ENCODE measurements at places on chromosomes 13 and 19.

DNA sequence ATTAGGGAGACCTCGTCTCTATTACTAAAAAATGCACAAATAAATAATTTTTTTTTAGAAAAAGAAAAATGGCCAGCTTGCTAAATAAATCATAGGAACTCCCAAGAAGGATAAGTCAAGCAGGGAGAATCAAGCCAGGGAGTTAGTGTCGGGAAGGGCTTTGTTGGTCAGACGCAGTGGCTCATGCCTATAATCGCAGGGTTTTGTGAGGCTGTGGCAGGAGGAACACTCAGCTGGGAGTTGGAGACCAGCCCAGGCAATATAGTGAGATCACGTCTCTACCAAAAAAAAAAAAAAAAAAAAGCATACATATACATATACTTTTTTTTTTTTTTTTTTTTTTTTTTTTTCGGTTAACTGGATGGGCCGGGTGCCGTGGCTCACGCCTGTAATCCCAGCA is 9.0 kb downstream of the NACC1 start:
- DNase-seq = no peak

GRCh38 chr13:70090036-70090723 is 17.4 kb upstream of the ATXN8OS start:
- DNase-seq = no peak

DNA sequence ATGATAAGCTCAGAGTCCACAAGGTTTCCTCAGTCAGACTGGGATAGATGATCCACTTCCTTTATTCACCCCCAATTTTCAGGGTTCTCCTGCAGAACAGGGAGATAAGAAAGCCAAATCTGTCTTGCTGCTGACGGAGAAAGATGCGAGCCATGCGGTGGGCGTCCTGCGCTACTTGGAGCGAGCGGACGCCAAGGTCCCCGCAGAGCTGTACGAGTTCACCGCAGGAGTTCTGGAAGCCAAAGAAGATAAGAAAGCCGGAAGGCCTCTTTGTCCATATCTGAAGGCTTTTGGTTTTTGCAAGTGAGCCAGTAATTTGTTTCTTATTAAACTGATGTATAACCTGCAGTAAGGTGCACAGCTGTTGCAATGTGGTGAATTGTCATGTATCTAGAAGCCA is 66.7 kb downstream of the SLC7A9 start:
- no peak for DNase-seq

DNA sequence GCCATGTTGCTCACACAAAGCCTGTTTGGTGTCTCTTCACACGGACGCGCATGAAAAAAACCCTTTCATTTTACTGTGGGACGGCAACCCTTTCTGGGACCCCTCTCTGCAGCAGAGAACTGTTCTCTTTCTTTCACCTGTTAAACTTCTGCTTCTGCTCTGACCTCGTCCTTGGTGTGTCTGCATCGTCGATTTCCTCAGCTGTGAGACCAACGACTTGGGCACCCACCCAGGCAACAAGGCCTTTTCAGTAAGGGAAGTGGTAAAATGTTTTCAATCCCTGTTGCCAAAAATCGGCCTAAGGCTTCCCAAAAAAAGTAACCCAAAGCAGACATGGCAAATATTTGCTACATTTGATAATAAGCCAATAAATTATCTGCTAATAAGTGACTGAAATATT is 515.3 kb downstream of the IRS2 start:
- DNase-seq = no peak

- DNase-seq = no peak
Measured at GRCh38 chr13:112839356-112840105, 129.5 kb upstream of the MCF2L start.

GRCh38 chr13:41465241-41465847 is 8.0 kb downstream of the RGCC start:
- no peak for DNase-seq

DNA sequence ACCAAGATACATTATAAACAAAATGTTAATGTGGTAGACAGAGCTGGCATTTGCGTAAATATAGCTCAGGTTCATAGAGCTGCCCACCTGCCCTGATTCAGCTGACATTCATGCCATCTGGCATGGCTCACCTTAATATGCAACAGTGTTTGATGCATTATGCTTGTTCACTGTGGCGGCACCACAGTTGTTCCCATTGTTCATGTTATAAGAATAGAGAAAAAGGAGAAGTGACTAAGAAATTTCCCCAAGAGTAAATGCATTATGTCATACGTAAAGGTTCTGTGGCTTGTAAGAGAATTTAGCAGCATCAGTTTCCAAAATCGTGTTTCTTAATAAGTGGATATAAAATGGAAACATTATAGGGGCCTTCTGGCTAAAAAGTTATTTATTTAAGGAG is 4.5 kb downstream of the CCNA1 start:
- DNase-seq = no peak

DNA sequence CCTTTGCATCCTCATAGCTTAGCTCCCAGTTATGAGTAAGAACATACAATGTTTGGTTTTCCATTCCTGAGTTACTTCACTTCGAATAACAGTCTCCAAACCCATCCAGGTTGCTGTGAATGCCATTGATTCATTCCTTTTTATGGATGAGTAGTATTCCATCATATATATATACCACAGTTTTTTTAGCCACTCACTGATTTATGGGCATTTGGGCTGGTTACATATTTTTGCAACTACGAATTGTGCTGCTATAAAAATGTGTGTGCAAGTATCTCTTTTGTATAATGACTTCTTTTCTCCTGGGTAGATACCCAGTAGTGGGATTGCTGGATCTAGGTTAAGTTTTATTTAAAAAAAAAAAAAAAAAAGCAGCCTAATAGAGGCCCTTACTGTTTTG is 14.1 kb downstream of the TNFRSF19 start:
- no peak for DNase-seq

GRCh38 chr19:21900401-21900800 is 64.4 kb upstream of the ZNF43 start:
- DNase-seq = no peak

- no peak for DNase-seq
Measured at GRCh38 chr13:100211016-100211710, 122.3 kb downstream of the PCCA start.

DNA sequence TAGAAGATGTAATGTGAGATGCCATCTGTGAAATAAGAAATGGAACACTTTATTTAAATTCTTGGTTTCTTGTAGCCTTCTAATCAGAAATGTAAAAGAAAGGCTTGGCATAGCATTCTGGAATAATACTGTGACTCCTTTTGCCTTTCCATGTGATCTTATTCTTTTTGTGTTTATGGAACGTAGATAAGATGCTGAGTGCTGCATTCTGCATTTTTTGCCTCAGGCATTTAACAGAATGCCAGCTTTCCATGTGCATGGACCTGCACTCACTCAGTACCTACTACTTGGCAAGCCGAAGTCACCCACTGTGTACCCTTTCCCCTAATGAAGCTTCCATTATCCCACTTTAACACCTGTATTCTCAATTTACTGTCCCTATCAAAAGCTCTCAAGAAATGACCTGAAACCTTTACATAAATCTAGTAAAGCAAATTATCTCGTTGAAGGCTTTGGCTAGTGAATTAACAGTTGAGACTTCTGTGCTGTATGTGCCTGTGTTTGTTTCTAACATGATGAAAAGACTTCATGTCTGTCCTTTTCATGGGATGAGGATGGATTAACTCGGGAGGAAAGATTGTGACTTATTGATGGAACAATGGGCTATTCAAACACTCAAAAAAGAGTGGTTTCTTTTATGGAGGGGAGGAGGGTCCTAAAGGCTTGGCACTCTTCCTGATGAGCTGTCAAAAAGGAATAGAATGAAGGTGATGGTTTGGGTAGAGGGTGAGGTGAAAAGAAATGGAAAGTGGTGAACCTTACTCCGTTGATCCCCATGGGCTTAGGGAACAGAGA is 44.7 kb upstream of the FRY start:
- DNase-seq = no peak

GRCh38 chr19:44093931-44094765 is at the start of gene ZNF224:
TSS of gene ZNF224 (plus strand) at chr19:44094361. CDS start at chr19:44097874, 3,513 bp downstream.
- DNase-seq = peak; percentile 72

DNA sequence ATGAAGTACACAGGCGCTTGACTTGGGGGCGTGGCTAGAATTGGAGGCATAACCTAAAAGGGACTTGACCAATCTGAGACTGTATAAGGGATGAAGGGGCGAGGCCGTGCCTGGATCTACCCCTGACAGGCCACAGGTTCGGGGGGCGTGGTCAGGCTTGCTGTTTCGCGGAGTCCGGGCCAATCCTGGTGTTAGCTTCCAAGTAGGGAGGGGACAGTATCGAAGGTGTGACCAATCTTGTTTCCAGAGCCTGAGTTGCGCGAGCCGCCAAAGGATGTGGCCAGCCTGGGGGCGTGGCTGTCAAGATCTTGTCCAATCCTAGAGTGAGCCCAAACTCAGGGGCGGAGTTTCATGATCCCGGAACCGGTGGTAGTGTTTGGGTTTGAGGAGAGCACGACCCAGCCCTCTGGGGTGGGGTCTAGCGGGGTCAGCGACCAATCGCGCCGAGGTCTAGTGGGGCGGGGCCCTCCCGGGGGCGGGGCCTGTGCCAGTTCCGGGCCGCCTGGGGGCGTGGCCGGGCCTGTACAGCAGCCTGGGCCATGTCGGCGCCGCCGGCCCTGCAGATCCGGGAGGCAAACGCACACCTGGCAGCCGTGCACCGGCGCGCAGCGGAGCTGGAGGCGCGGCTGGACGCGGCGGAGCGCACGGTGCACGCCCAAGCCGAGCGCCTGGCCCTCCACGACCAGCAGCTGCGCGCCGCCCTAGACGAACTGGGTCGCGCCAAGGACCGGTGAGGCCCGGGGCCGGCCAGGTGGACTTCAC is at the start of gene VMAC:
Gene VMAC (plus strand): TSS at position 521 of the 762 bp plus-strand sequence. CDS start 19 bp downstream, at position 540.
- DNase-seq = peak; percentile 98

DNA sequence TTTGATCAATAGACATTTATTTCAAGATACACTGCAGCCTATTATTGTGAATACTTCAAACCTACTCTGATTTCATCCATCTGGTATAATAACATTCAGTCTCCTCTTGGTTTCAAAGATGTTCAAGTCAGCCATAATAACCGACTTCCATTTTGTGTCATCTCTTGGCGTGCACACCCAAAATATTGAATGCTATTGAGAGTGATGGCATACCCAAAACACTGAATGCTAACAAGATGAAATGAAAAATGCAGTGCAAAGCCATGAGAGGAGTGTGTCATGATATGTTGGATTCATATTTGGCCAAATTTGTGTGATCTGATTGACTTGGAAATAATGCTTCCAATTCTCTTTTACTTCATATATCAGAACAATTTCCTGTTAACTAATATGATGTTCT is 181.2 kb upstream of the PCDH17 start:
- DNase-seq = no peak

- no peak for DNase-seq
Measured at GRCh38 chr19:13234518-13234917, 84.3 kb downstream of the IER2 start.

DNA sequence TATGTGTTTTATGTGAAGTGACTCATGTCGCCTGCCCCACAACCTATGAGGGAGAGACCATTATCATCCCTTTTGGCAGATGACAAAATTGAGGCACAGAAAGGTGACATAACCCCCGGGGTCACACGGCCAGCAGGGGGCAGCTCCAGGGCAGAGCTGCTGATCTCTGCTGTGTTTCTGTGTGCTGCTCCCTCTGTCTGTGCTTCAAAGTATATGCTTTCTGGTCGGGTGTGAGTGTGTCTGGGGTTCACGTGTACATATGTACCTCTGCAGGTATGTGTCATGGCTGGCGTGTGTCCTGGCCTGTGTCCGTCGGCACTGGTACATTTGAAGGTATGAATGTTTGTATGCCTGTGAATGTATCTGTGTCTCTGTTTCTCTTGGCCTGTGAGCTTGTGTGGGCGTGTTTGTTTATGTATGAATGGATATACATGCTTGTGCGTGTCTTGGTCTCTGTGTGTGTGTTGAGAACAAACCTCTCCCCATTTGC is 7.1 kb downstream of the LIPE start:
- DNase-seq = no peak

DNA sequence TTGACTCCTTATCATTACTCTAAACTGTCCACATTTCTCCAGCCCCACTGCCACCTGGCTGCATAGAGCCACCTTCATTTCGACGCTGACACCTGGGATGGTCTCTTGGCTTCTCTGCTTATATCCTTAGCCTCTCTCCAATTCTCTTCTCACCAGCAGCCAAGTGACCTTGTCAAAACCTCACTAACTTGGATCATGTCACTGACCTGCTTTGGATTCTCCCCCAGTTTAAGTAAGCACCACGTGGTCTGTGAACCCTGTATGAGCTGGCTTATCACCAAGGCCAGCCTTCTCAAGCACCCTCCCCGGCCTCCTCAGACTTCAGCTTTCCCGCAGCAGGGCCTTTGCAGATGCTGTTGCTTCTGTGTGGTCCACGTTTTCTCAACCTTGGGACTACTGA is 12.3 kb upstream of the GGACT start:
- no peak for DNase-seq

DNA sequence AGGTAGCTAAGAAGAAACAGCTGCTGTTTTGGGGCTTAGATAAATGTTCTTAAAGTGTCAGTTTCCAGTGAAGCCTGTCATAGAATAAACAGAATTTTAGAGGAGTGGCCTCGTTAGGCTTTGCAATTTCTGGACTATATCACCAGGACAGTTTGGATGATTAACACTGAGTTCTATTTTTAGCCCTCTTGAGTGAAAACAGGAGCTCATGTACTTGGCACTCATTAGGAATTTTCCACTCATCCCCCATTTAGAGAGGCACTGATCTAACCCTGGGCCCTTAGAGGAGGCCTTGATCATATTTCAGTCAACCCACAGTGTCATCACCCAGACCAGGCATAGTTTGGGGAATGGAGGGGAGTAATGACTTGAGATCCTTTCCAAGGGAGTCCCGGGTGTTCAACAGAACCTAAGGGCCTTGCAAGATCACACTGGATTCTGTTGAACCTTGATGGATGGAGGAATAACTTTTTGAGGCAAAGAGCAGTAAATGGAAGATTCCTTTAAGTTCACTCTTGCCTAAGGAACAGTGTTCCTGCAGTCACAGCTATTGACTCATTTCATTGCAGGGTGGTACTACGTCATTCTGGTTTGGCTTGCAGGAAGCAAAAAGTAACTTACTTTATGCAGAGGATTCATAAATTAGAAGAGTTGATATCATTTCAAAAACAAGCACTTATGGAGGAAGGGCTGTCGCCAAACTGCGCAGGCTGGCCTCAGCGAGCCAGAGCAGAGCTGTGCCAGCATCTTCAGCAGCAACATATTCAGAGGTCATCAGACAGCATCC is 160.2 kb downstream of the SLC7A1 start:
- no peak for DNase-seq

- no peak for DNase-seq
Measured at GRCh38 chr13:108816375-108816774, 187.0 kb downstream of the MYO16 start.
